ENCODE measurements at places on chromosomes 12 and 14.

DNA sequence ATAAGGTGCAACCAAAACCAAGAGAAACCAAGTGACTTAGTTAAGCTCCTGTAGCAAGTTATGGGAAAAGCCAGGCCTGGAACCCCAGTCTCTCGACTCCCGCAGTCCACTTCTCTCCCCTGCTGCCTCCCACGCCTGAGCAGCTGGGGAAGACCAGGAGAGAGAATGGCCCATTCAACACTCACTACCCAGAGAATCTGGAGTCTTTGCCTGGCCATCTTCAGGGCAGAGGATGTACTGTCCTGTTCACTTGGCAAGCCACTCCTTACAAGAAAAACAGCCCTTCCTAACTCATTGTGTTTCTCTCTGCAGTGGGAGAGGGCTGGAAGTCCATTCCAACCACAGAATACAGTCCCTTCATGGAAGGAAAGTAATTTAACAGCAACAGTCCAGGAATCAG lies 1.8 kb downstream of the PITPNM2 start:
- no peak for DNase-seq

DNA sequence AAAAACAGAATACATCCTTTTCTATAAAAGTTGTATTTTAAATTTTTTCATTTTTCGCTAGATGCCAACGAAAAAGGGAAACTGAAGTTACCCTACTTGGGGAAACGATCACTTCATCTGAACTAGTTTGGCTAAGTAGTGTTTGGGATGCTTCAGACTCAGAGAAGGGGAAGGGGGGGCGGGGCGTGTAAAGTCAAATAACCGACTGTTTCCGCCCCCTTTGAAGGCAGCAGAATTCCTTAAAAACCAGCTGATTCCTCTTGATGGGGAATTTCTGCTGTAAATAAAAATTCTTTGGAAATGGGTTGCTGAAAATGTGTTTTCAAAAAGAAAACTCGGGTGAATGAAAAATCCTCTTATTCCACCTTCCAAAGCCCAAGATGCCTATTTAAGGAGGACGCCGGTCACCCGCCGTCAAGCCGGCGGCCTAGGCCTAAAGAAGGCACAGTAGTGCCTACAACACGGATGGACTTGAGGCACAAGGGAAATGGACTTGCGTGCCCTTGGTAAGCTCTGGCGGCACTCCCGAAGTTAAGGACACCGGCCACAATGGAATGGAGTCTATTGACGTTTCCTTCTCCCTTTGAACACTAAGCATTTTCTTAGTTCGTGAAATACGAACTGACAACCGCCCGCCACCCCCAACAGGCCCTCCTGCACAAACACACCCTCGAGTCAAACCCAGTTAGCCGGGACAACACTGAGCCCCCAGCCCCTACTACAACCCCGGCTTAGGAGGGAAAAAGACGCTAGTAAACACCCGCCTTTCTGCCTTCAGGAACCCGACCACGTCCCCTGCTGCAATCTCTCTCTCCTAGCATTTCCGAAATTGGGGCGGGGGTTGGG lies 1.9 kb downstream of the ATXN2 start:
- no peak for DNase-seq

DNA sequence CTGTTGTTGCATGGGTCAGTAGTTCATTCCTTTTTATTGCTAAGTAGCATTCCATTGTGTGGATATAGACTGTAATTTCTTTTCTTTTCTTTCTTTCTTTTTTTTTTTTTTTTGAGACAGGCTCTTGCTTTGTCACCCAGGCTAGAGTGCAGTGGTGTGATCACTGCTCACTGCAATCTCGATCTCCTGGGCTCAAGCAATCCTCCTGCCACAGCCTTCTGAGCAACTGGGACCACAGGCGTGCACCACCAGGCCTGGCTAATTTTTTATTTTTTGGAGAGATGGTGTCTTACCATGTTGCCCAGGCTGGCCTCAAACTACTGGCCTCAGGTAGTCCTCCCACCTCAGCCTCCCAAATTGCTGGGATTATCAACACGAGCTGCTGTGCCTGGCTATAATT lies 5.2 kb downstream of the ATP6V0A2 start:
- no peak for DNase-seq

DNA sequence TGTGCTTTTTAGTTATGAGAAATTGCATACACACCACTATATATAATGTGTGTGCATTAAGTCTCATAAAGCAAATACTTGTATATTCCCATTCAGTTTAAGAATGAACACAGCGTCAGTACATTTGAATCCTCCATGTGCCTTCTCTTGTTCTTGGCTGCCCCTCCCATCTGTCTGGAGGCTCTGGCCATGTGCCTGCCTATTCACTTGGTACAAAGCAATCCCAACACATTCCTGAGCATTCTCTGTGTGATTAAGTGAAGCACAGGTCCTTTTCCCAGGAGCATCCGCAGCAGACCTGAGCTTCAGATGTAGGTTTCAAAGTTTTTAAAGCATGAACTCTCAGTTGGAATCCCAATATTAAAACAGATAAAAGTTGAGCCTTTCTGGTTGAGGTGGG lies 58.7 kb downstream of the POLR3B start:
- no peak for DNase-seq

DNA sequence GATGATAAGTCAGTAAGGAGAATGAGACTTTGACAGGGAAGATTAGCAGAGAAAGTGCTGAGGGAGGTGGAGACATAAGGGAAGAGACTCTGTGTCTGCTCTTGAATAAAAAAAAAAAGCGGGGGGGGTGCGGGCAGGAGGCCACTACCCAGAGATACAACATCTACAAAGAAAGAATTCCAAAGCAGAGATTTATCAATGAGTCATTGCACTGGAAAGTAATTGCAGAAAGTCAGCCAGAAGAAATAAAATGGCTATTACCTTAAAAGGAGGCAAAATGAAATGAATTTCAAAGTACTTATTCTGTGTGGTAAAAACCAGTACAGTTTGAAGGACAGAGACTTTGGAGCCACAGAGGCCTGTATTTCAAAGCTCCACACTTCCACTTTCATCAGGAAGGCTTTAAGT lies 267.1 kb upstream of the PRKD1 start:
- peak; percentile 92 for DNase-seq

GRCh38 chr12:27229367-27229766 lies 14.7 kb upstream of the STK38L start:
- no peak for DNase-seq

- no peak for DNase-seq
Measured at GRCh38 chr14:95319312-95320077, at the start of gene CLMN. TSS of gene CLMN (minus strand) at chr14:95319908. CDS start at chr14:95319792, 116 bp downstream.

DNA sequence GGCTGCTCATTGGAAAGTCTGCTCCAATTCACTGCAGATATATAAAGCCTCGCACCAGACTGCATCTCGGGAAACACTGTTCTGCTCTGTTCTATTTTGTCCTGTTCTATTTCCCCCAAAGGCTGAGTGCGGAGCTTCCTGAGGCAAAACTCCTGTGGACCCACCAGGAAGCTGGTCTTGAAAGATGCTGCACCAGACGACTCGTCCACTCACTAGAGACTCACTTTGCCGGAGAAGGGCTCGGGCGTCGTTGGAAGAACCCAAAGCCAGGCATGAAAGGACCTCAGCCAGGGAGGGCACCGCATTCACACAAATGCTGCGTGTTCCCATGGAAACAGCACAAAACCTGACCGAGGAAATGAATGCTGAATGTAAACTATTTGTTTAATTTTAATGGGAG lies 331.2 kb upstream of the SFSWAP start:
- no peak for DNase-seq

DNA sequence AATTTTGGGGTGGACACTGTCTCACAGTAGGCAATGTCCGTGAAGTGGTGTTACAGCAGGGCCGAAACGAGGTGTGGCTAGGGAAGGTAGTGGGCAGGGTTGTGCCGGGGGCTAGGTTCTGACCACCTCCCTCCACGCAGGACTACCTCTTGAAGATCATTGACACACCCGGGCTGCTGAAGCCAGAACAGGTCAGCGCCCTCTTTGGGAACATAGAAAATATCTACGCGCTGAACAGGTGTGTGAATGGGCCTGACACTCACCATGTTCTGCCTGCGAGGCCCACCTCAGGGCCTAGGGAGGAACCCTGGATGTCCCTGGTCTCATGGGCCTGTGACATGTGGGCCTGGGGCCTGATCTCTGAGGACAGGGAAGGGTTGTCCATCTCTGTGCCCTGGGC lies 24.6 kb downstream of the PLEKHG3 start:
- no peak for DNase-seq

DNA sequence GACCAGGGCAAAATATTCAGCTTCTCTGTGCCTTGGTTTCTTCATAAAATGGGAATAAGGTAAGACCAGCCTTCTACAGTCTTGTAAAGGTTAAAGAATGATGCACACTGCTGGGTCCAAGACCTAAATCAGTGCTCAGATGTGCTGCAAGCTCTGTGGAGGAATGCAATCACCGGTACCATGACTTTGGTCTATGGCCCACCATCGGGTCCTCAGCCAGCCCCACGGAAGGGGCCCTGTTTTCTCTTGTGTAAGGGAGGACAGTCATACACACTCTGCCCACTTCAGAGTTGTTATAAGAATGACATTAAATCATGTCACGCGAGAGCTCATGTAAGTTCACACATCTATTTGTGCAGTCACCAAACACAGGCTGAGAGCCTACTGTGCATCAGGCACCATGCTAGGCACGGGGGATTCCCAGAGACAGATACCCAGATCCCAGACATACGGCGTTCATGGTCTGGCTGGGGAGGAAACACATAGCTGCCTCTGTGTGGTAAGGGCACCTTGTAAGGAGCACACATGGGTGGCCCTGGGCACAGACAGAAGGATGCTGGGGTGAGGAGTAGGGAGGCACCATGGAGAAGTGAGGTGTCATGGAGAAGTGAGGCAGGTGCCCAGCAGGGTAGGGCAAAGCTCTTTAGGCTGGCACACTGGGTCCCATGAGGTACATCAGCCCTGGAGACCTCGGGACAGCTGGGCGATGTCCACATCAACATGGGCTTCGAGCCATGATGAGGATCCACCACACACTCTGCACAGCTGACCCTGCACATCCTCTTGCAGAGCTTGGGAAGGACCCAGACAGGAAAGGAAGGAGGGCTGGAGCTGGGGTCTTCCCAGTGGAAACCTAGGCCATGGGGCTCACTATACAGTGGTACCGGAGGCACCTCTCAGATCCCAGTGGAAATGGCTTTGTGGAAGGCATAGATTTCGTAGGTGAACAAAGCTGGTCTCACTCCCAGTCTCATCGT lies 190.4 kb upstream of the DIO3 start:
- no peak for DNase-seq

- no peak for DNase-seq
Measured at GRCh38 chr12:108252523-108252922, 86.6 kb downstream of the CMKLR1 start.

DNA sequence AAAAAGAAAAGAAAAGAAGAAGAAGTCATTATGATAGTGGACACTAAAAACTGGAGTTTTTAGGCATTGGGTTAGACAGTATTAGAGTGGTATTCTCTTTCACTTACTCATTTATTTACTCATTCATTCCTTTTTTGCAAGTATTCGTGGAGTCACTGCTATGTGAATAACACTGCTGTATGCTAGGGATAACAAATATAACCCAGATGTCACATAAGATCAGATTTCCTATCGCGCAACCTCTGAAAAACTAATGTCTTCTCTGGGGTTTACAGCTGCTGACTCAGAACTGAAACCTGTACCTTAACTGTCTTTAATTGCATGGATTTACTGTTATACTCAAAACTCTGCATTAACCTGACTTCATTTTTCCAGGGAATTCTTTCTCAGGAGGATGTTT lies 353.7 kb downstream of the LRIG3 start:
- DNase-seq, result peak; percentile 83

DNA sequence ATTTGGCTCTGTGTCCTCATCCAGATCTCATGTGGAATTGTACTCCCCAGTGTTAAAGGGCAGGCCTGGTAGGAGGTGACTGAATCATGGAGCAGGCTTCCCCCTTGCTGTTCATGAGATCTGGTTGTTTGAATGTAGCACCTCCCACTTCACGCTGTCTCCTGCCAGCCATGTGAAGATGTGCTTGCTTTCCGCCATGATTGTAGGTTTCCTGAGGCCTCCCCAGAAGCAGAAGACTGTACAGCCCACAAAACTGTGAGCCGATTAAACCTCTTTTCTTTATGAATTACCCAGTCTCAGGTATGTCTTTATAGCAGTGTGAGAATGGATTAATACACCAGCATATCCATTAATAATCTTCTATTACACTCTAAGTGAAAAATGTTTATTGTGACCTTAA lies 70.2 kb downstream of the BAZ1A start:
- DNase-seq, result no peak

DNA sequence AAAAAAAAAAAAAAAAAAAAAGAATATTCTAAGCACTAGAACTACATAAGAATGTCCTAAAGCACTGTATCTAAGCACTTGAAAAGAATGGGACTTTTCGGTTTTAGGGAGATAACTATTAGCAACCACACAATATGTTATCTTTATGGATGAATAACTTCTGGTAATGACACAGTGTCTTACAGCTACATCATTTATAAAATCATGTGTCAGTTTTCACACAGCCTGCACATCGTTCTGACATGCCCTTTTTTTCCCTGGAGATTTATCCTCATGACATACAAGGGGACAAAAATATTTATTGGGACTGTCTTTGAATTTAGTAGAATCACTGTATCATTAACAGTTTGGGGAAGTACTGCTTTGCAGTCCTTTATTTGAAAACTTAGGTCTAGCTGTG lies 17.3 kb downstream of the TMEM19 start:
- no peak for DNase-seq

DNA sequence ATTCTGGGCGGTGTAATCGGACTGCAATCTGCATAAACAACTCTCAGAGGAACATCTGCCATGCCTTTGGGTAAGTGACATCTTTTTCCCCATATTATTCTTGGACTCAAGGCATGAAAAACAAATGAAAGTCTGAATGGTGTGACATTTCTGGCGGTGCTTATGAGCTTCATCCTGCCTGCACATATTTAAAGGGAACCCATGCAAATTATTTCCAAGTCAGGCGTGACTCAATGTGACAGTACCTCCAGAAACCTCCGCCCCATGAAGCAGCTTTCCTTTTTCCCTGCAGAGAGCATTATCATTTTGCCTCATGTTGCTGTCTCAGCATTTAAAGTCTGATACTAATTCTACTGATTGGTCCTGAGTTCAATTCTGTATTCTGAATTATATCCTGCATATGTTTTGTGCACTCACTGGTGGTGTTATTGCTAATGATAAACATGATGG lies 585.4 kb downstream of the SNAPC1 start:
- DNase-seq, result no peak

- DNase-seq, result no peak
Measured at GRCh38 chr12:43118881-43119280, 433.1 kb downstream of the ADAMTS20 start.

DNA sequence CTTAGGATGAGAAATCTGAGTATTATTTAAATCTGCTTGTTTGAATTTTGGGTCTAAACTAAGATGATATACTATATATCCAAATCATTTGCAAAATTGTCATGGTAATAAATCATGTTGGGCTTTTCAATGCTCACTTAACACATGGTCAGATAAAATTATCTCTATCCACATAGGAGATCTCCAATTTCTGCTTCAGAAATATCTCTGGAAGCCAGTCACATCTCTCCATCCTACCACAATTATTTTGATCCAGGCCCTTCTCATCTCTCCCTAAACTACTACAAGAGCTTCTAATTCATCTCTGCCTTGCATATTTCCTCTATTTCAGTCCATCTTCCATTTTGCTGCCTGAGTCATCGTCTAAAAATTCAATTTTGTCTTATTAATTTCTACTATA lies 3.8 kb downstream of the DCN start:
- no peak for DNase-seq

- no peak for DNase-seq
Measured at GRCh38 chr14:95984206-95984605, 55.0 kb upstream of the C14orf132 start.

Data from GM04503 (cell line).